ENCODE measurements at places on chromosomes 16 and 17. TPM values are rescaled to one million over a fixed set of nuclear protein-coding genes. Genes with fewer than 3 reads are reported as not detected.

The CDH11 gene
- total RNA-seq = 2.9 TPM

The SSTR5 gene
- total RNA-seq = not detected

The FBXW10 gene
- 0.33 TPM for total RNA-seq

The CPHXL2 gene
- total RNA-seq = not detected

The CDR2L gene
- total RNA-seq = 8.4 TPM

The CLEC3A gene
- not detected for total RNA-seq

The CX3CL1 gene
- 1.0 TPM for total RNA-seq

The C17orf113 gene
- total RNA-seq = not detected

Measured in melanocyte of skin (primary cell).